ENCODE measurements at places on chromosomes 16 and 17.

DNA sequence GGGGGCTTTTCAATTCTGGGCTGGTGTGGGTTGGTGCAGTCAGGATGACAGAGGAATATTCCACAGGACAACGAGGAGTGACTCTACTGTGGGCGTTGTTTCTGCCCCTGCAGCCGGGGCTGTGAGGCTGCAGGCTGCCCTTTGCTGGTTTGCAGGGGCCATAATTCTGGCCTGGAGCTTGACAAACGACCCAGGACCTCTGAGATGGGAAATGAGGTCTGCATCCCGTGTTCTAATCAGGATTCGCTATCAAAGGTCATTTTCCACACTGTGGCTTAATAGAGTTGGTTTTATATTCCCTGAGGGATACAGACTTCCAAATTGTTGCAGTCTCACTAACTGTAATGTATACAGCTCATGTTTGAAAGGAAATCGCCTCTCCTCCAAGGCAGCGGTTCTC, 180.9 kb downstream of the RPTOR start:
- DNase-seq: no peak

GRCh38 chr16:54538276-54538675, 251.7 kb upstream of the IRX3 start:
- DNase-seq: no peak

DNA sequence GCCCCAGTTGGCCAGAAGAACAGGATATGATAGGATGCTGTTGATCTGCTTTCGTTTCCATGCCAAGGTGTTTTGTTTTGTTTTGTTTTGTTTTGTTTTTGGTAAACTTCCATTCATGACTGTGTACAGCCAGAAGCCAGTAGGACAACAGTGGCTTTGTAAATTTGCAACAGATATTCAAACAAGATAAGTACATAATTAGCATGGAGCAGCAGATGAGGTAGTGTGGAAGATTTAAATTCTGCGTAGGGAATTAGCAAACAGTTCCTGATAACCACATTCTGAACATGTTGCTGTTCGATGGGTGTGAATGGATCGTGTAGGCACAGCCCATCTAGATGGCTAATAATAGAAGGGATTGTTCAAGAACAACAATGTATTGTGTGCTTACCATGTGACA, 1080.1 kb upstream of the RBFOX1 start:
- no peak for DNase-seq

DNA sequence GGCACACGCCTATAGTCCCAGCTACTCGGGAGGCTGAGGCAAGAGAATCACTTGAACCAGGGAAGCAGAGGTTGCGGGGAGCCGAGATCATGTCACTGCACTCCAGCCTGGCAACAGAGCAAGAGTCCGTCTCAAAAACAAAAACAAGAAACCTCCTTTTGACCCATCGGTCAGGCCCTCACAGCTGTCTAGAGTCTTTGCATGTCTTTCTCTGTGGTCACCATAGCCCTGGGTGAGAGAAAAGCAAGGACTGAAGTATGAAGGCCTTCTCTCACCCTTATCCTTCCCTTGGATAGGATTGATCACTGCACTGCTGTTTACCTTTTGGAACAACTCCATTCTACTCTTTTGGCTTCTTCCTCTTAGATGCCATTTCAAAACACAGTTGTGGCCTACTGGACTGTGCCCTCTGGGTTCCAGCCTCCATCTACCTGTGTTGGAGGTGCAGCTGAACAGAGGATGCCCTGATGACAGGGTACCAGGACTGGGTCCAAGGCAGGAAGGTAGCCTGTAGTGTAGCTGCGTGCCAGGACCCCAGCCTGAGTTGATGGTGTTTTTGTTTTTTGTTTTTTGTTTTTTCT, 37.1 kb downstream of the LDHD start:
- DNase-seq: no peak

DNA sequence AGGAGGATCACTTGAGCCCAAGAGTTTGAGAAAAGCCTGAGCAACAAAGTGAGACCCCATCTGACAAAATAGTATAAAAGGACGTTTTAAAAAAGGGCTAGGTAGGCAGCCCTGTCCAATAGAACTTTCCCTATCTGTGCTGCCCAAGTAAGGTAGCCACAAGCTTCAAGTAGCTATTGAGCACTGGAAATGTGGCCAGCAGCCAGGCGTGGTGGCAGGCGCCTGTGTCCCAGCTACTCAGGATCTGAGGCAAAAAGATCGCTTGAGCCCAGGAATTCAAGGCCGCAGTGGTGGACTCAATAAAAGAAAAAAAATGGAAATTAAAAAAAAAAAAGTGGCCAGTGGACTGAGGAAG, 1.5 kb upstream of the NQO1 start:
- no peak for DNase-seq

DNA sequence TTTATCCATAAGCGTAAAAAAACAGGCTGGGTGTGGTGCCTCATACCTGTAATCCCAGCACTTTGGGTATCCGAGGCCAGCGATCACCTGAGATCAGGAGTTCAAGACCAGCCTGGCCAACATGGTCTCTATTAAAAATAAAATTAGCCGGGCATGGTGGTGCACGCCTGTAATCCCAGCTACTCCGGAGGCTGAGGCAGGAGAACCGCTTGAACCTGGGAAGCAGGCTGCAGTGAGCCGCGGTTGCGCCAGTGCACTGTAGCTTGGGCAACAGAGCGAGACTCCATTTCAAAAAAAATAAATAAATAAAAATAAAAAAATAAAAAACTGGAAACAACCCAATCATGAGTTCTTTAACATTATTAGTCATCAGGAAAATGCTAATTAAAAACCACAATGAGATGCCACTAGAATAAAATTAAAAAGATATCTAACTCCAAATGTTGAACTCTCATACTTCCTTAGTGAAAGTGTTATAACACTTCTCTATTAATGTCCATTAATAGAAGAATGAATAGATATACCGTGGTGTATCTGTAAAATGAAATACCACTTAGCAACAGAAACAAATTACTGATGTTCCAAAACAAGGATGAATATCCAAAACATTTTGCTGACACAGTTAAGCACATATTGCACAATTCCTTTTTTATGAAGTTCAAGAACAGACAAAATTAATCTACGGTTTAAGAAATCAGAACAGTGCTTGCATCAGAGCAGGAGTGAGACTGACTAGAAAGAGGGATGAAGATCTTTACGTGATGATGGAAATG, 13.1 kb downstream of the MPHOSPH6 start:
- DNase-seq: no peak

DNA sequence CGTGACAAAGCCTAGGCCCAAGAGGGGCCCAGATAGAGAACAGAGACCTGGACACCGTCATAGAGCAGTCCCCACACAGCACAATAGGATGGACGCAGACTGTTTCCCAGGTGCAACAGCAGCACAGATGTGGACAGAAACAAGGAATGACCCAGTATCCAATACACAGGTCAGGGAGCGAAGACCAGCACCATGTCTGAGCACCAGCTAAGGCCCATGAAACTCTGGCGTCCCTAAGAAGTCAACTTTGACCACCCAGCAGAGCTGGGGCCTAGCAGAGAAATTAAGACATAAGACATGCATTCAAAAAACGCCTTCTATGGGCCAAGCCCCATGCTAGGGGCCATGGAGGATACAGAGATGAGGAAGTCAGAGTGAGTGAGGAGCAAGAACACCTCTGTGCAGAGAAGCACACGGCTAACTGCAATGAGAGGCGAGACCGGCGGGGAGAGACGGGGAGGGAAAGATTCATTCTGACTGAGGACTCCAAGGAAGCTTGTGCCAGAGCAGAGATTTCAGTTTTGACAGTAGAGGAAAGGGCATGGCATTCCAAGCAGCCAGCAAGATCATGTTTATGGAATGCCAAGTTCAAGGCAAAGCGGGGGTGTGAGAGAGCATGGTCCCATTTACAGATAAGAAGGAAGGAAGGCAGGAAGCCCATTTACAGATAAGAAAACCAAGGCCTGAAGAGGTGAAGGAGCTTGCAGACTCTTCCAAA, 50.8 kb downstream of the PITPNM3 start:
- no peak for DNase-seq

- no peak for DNase-seq
Measured at GRCh38 chr16:66299349-66299748, 67.1 kb upstream of the CDH5 start.

DNA sequence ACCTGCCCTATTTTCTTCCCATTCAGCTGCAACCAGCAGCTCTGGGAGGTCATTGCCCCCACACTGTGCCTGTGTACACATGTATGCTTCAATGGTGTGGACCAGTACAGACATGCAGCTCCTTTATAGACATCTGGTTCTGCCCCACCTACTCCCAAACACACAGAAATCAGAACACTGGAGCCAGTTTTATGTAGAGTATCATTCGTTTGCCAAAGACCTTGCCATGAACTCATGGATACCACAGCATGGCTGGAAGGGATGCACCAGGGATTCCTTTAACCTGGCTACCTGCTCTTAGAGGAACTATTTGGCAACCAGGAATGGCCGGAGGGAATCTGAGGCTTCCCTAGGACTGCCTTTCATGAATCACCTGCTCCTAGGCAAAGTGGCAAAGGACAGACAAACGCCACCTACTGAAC, 60.4 kb downstream of the ZFHX3 start:
- DNase-seq: no peak

- DNase-seq: peak; percentile 58
Measured at GRCh38 chr17:79741751-79742588, 11.2 kb downstream of the ENPP7 start.

GRCh38 chr16:5768445-5768844, 670.9 kb upstream of the EEF2KMT start:
- DNase-seq: no peak

GRCh38 chr16:27624154-27625049, 74.5 kb downstream of the KATNIP start:
- DNase-seq: no peak

- no peak for DNase-seq
Measured at GRCh38 chr16:27428026-27428785, 26.2 kb downstream of the IL21R start.

GRCh38 chr17:57271821-57272220, 15.5 kb downstream of the MSI2 start:
- no peak for DNase-seq

DNA sequence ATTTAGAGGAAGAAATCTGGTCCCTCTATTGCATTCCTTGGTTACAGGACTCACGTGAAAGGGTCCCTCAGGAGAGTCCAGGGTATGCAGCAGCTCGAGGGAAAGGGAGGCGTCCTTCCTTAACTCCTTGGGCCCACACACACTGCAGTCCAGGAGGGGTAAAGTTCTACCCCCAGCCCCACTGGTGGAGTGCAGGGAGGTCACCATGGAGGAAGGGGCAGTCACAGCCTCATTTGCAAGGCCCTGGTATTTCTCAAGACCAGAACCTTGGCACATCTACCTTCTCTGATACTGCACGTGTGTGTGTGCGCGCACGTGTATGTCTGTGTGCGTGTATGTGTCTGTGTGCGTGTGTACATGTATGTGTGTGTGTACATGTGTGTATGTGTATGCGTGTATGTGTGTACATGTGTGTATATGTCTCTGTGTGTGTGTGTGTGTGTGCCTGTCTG, 11.1 kb downstream of the HIC1 start:
- no peak for DNase-seq

DNA sequence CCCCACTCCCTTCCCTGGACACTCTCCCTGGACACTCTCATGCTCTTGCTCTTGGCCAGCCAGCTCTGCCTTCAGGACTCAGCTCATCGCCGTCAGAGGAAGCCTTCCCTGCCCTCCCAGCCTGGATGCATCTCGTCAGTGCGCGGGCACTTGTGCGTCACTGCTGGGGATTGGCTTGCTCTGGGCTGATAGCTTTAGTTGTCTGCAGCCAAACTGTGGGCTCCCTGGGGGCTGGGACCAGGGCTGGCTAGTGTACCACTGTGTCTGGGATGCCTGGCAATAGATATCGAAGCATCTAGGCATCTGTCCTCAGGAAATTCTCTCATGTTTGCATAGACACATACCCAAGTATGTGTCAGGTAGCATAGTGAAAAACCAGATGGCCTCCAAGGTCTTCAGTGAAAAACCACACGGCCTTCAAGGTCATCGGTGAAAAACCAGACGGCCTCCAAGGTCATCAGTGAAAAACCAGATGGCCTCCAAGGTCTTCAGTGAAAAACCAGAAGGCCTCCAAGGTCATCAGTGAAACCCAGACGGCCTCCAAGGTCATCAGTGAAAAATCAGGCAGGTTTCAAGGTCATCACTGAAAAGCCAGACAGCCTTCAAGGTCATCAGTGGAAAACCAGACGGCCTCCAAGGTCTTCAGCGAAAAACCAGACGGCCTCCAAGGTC, 72.0 kb downstream of the CMIP start:
- DNase-seq: no peak

- no peak for DNase-seq
Measured at GRCh38 chr17:77829843-77830799, 128.4 kb upstream of the TNRC6C start.

- DNase-seq: no peak
Measured at GRCh38 chr17:50414808-50415207, 11.2 kb upstream of the ACSF2 start.

- DNase-seq: no peak
Measured at GRCh38 chr17:8056232-8056975, 17.5 kb downstream of the ALOX15B start.

- DNase-seq: peak; percentile 72
Measured at GRCh38 chr17:35244341-35245195, 1.7 kb downstream of the SLFN5 start.

- DNase-seq: no peak
Measured at GRCh38 chr17:17060001-17060922, 18.0 kb downstream of the MPRIP start.

GRCh38 chr16:80167657-80168390, 373.0 kb upstream of the DYNLRB2 start:
- DNase-seq: no peak

GRCh38 chr17:79041723-79042420, 17.9 kb downstream of the C1QTNF1 start:
- DNase-seq: no peak

- DNase-seq: no peak
Measured at GRCh38 chr16:2803545-2804195, 5.4 kb downstream of the PRSS41 start.

DNA sequence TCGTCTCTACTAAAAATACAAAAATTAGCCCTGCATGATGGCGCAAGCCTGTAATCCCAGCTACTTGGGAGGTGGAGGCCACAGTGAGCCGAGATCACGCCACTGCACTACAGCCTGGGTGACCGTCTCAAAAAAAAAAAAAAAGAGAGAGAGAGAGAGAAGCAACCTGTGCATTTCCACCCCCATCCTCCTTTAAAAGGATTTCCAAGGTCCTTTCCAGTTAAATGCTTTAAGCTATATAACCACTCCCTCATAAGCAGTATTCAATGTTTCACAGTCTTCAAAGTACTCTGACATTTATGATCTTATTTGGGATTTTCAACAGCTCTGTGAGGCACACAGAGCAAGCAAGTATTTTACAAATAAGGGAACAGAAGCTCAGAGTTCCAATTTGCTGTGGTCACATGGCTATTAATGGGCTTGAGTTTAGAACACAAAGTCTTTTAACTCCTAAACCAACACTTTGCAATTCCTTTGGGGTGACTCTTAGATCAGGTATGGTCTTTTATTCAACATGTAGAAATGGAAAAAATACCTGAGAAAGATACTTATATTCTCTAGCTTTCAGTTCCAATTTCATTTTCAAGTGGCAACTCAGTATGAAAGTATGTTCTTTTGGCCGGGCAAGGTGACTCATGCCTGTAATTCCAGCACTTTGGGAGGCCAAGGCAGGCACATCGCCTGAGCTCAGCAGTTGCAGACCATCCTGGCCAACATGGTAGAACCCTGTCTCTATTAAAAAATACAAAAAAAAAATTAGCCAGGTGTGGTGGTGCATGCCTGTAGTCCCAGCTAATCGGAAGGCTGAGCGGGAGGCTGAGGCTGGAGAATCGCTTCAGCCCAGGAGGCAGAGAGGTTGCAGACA, 31.3 kb downstream of the SPOP start:
- peak; percentile 3 for DNase-seq

Data from stimulated activated CD4-positive, alpha-beta T cell treated with anti-CD3 and anti-CD28 coated beads, Interleukin-2, amount 100 ng/mL, for 4 hours (primary cell).